ENCODE measurements at places on chromosomes 3 and 15.
A peak's percentile ranks its signal among the peaks of the same experiment; 100 is the strongest.

- DNase-seq, result no peak
Observed at GRCh38 chr3:185988080-185988815, 50.4 kb upstream of the TRA2B start.

DNA sequence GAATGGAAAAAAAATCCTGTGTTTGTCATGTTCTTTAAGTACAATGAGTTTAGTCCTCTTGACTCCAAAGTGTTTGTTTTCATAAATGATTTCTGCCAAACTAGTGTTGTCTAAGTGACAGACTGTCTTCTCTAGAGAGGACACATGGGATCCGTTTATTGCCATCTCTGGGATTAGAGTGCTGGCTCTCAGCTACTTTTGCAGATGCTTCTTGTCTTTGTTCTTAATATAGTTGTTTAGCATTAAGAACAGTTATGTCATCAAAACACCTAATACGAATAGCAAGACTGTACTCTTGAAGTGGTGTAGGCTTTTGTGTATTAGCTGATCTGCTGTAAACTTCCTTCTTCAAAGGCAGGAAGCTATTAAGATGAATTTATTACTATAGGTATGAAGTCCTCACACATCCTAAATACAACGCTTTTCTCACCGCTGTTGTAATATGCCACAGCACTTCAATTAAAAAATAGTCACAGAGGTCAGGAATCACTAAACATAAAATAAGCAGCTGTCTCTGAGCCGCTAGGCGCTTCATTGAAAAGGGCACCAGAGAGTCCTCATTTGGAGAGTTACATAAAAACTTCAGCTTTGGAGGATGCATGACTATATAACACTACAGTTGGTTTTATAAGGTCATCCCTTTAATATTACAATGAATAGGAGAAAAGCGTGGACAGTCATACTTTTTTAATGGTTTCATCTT, 128.3 kb upstream of the ZNF385D start:
- DNase-seq, result no peak

DNA sequence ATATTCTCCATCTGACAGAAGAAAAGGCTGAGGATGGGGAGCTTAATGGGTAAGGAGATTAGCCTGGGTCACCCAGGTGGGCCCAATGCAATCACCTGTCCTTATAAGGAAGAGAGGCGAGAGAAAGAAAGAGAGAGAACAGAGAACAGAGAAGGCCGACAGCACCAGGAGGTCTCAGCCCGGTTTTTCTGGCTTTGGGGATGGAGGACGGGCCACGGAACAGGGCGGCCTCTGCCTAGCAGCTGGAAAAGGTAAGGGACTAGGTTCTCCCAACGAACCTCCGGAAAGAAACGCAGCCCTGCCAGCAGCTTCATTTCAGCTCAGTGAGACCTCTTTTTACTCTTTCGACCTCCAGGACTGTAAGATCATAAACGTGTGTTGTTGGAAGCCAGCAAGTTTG, 196.0 kb upstream of the LYSMD4 start:
- no peak for DNase-seq

DNA sequence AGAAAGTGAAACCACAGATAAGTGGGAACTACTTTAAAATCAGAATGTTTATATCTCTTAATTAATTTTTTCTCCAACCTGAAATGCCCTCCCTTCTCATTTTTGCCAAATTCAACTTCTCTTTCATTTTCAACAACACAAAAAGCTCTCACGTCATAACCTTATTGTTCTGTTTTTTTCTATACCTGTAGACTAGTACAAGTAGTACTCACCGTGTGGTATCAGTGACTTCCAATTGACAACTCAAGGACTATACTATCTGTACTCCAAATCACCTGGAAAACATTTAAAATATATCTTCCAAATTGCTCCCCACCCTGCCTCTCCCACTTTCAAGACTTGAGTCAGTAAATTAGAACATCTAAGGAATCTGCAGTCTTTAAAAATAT, 72.8 kb upstream of the ZNF280D start:
- no peak for DNase-seq

DNA sequence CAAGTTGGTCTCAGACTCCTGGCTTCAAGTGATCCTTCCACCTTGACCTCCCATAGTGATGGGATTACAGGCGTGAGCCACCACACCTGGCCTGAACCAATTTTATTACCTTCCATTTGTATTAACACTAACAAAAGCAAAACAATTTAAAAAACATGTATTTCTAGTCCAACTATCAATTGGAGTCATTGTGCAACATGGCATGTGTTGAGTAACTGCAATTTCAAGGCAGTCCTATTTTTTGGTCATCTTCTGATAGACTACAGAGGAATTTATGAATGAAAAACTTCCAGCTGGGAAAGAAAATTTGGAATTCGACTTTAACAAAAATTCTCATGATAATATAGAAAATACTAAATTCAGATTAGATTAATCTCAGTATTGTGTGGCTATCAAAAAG, 16.8 kb downstream of the SPTSSB start:
- no peak for DNase-seq

DNA sequence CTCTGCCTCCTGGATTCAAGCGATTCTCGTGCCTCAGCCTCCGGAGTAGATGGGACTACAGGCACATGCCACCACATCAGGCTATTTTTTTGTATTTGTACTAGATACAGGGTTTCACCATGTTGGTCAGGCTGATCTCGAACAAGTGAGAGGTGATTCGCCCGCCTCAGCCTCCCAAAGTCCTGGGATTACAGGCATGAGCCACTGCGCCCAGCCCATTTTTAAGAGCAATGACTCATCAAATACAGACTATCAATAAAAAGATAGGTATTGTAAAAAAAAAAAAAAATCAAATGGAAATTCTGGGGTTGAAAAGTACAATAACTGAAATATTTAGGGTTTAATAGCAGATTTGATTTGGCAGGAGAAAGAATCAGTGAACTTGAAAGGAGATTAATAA, 129.0 kb downstream of the TJP1 start:
- DNase-seq, result no peak

GRCh38 chr3:10510086-10510742, 4.8 kb upstream of the ATP2B2 start:
- DNase-seq, result no peak

GRCh38 chr3:152302521-152303021, 33.8 kb downstream of the MBNL1 start:
- peak; percentile 91 for DNase-seq

DNA sequence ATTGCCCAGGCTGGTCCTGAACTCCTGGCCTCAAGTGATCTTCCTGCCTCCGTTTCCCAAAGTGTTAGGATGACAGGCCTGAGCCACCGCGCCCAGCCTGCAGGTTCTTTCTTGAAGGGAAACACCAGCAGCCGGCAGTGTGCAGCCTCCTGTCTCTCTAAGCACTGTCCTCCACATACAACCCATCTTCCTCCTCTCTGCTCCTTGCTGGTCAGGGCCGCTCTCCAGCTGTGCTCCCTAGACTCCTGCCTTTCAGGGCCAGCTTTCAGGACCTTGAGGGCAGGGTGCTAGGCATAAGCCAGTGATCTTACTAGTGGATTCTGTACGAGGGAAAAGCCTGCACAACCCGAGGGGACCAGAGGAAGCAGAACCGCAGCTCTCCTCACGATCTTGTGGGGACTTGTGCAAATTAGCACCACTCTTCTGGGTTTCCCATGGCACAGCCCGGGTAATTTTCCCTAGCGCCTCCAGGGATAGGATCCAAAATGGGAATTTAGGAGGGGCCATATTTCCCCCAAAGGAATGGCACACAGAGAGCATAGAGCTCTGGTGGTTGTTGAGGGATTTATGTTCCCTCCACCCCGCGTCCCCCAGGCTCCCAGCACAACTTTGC, 18.2 kb upstream of the CORO2B start:
- DNase-seq, result no peak

GRCh38 chr3:107452436-107452835, 70.3 kb upstream of the BBX start:
- peak; percentile 81 for DNase-seq

DNA sequence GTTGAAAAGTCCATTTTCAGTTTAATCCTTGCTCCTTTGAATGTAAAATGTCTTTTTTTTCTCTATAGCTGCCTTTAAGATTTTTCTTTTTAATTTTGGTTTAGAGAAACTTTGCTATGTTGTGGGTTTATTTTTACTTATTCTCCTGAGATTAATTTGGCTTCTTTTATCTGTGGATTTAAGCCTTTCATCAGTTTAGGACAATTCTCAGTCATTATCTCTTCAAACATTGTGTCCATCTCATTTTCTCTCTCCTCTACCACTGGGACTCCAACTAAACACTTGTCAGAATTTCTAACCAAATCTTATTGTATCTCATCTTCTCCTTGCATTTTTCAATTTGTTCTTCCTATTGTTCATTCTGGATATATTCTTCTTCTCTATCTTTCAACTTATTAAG, 12.4 kb upstream of the ITGA11 start:
- DNase-seq, result no peak

DNA sequence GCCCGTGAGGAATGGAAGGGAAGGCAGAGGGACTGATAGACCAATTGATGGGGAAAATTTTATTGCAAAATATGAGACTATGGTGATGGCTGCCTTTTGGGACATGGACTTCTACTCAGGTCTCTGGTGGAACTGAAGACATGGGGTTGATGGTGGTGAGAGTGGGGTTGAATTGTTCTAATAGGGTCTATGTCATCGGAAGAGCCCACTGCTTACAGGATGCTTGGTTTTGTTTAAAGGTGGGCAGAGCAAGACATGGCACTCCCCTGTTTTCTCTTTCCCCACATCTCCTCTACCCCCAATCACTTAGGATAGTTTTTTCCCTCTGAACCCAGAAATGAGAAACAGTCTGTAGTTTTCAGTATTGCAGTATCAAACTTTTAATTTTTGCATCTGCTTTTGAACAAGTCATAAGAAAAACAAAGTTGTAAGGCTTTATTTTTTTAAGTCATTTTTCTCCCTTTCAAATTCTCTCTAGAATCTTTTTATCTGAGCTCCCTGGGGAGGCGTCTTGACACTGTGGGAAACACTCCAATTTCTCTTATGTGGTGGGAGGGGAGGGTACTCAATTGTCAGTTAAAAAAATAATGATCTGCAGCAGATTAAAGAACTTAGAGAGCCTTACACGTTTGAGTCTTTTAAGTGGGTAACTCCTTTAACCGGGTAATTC, 276.2 kb upstream of the TBC1D5 start:
- no peak for DNase-seq

DNA sequence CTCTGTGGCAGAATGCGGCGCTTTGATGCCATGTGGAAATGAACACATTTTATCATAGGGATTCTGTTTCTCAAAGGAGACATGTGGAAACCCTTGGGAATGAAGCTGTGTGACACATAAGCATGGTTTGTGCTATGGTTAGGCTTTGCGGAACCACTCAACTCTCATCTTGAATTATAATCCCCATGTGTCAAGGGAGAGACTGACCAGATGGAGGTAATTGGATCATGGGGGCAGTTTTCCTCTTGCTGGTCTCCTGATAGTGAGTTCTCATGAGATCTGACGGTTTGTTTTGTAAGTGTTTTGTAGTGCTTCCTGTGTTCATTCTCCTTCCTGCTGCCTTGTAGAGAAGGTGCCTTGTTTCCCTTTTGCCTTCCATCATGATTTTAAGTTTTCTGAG, 1109.2 kb upstream of the ALCAM start:
- no peak for DNase-seq

DNA sequence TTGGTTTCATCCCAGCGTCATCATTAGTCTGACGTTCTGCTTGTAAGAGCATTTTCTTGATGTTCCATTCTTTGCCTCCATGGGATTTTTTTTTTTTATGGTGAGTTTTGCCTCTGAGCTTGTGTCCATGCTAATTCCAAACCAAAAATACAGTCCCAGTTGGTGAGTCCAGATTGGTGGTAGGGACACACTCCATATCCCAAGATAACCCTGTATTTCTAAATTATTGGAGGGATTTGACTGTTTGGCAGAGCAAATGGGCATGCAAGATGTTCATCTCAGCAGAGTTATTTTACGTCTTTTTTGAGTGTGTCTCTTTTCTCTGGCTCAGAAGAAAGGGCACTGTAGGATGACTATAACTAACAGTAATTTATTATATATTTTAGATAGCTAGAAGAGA, 526.8 kb upstream of the CFAP20DC start:
- no peak for DNase-seq

DNA sequence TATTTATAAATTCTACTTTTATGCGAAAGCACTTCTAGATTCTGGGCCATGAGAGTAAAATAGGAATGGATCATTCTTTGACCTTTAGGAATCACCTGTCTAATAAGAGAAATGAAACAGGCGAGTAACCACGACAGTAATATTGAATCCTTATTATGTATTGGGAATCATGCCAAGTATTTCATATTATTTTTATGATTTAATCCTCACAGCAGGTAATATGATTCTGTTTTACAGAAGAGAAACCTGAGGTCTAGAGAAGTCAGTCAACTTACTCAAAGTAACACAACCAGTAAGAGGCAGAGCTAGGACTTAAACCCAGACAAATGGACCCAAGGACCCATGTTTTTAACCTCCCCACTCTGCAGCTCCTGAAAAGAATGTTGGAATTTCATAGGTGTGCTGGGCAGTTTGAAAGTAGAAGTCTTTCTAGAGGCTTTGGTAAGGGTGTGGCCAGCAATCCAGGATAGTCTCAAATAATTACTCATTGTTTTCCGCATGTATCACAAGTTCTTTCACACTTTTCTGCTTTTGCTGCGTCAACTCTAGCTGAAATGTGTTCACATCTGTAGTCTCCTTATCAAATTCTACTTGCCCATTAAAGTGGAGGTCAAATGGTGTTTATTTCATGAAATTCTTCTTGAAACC, 181.7 kb downstream of the TPRG1 start:
- DNase-seq, result no peak

- no peak for DNase-seq
Observed at GRCh38 chr3:25572336-25572735, 92.4 kb downstream of the TOP2B start.

DNA sequence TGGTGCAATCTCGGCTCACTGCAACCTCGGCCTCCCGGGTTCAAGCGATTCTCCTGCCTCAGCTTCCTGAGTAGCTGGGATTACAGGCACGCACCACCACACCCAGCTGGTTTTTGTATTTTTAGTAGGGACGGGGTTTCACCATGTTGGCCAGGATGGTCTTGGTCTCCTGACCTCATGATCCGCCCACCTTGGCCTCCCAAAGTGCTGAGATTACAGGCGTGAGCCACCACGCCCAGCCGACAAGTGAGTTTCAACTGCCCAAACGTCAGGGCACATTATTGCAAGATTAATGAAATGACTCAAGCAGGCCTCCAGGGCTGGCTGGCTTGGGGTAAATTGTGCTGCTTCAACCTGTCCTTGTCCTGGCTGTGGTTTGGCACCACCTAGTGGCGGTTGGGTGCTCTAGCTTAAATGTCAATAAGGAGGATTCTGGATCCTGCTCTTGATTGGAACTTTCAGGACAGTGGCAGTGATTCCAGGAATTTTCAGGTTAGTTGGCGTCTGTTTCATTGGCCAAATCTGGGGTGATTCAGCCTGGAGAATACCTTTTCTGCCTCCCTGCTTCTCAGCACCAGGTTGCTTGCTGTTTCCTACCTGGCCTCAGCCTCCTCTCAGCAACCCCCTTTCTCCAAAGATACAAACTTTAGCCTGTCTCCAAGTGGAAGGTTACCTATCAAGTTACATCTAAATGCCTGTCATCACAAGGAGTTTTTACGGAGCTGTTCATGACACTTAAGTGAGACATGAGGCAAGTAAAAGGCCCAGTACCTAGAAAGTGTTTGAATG, 32.4 kb upstream of the SACM1L start:
- peak; percentile 86 for DNase-seq

GRCh38 chr3:115388811-115389210, 234.5 kb upstream of the GAP43 start:
- DNase-seq, result no peak

Measured in astrocyte (in vitro differentiated cells and primary cell).